A172 (cell line): ENCODE measurements at places on chromosomes 2 and 18.

DNA sequence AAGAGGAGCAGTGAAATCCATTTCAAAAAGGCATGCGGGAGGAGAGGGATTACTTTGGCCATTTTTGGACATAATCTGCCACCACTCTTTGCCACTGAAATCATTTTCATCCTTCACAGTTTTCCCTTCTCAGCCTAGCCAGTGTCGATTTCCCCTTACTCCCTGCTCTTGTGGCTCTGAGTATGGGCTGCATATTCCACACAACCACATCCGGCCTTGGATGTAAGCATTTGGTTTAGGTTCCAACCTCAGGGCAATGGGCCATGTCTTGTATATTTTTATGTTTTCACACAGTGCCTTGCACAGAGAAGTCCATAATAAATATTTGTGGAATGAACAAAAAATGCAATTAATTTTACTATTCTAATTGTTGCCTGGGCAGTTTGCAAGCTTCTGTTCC lies 7.7 kb upstream of the SERPINE2 start:
- no peak for DNase-seq

- peak; percentile 80 for DNase-seq
Measured at GRCh38 chr2:88545118-88545517, 82.1 kb downstream of the EIF2AK3 start.

DNA sequence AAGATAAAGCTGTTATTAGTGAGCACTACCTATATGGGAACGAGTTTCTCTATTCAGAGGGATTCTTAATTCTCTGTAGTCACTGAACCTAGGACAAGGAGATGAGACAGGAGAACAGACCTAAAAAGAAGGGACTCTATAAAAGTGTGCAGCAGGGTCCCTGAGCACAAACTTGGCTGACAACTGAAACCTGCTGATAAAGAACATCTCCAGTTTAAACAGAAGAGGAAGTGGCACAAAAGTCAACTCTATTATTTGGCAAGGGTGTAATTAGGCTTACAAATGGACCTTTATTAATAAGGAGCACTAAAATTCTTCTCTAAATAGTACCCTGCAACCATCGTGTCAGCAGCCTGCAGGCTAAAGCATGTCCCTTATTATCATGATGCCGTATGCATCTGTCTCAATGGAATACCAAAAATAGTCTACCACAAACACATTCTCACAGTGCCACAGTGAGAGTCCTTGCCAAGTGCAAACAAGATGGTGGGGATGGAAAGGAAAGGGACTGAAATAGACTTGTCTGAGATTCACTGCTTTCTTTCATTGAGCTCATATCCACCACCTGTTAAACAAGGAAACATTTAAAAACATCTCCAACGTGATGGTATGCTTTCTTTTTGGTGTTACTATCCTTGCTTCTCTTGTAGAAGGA lies 260.2 kb downstream of the INSIG2 start:
- DNase-seq = no peak

DNA sequence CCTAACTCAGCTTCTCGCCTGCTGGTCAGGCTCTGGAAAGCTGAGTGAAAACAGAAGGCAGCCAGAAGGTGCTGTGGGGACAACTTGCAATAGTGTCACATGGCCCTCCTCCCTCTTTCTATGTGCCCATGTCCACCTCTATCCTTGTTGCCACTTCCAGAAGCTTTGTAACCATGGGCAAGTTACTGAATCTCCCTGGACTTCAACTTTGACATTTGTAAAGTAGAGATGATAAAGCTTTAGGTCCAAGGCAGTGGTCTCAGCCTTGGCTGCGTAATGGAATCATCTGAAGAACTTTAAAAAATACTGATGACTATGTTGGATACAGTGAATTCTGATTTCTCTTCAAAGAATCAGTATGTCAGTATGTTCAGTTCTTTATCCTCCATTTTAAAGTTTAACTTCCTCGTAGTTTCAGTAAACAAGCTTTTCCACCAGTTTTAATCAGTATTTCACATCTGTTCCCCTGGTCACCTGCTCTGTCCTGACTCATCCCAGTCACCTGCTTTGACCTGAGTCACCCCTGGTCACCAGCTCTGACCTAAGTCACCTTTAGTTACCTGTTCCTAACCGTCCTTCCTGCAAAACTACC lies 245.2 kb upstream of the STON1 start:
- no peak for DNase-seq

DNA sequence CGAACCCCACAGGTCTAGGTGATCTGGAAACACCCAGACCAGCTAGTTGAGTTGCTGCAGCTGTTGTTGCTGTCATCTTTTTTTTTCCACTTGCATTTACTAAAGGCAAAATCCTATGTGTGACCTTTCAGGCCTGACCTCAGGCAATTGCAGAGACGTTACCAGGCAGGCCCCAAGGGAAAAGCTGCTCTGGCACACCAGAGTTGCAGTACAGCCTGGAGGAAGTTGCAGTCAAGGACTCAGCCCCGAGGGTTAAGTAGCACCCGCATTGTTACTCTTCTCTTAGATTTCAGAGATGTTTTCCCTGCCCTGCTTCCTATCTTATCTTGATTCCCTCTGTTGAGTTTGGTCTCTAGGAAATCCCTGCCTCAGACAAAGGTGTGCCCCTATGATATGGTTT lies 45.2 kb upstream of the SMAD2 start:
- DNase-seq = no peak

GRCh38 chr2:227796045-227796711 lies 17.5 kb upstream of the CCL20 start:
- peak; percentile 58 for DNase-seq

- DNase-seq = peak; percentile 21
Measured at GRCh38 chr2:148875387-148876051, 492 bp downstream of the KIF5C start.

- no peak for DNase-seq
Measured at GRCh38 chr2:130918393-130918792, 81.7 kb downstream of the ARHGEF4 start.

- no peak for DNase-seq
Measured at GRCh38 chr2:226045080-226045479, 645.6 kb downstream of the NYAP2 start.

DNA sequence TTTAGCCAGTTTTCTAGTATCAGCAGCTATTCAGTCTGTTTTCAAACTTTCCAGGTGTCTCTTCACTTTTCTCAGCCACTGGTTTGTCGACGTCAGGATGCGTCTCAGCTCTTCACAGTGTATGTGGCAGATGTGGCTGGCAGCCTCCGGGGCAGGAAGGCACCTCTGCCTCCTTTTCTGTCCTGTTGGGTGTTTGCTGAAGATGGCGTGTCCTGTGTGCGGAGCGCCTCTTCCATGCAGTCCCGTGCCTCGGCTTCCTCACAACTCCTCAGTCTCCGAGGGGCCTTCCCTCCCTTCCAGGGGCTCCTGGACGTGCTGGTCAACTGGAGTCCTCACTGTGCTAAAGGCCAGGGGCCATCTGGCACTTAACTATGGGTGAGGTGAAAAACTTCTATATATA lies 65.4 kb upstream of the PXDN start:
- DNase-seq = no peak

- DNase-seq = peak; percentile 91
Measured at GRCh38 chr2:203623096-203623495, 83.3 kb upstream of the CD28 start.

DNA sequence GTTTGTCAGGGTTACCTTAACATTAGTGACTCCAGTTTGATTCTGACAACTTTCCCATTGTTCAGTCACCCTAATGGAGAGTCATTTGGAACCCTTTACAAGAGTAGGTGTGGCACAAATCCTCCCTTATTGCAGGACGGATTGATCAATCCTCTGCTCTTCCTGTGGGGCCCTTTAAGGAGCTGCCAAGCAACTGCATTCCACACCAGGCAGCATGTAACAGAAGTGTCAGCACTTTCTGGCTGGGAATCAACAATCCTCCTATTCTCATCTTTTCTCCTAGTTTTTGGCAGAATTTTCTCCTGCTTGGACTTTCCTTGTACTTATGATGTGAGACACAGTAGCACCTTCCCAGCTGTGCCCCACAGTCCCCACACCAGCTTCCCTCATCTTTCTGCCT lies 177.8 kb downstream of the ST6GAL2 start:
- DNase-seq = no peak

DNA sequence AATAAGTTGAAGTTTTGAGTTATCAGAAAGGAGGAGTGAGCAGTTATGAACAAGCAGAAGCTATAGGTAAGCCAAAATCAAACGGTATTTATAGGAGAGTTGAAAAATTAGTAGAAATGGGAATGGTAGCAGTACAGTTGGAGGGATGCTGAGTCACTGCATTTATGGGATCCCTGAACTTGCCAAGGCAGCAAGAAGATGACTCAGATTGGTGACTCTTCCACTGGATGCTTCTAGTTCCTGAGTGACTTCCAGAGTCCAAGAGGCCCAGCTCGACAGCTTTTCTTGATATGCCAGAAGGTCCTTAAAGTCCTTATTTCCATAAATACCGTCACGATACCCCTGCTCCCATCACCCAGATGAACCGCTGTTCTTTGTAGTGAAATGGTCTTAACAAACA lies 31.1 kb upstream of the ACTR3 start:
- peak; percentile 90 for DNase-seq

DNA sequence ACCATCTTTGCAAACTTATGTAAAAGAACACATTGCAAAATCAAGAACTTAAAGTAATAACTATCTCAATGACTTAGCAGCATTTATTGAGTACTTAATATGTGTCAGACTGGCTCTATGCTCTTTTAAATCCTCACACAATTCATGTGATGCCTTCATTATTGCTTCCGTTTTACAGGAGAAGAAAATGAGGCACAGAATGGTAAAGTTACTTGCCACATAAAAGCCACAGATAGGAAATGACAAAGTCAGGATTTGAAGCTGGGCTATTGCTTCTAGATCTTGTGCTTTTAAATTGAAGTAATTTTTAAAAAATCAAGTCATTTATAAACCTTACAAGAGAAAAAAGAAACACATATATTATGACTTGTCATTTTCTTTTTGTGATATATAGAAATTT lies 174.2 kb downstream of the WDR7 start:
- DNase-seq = no peak

DNA sequence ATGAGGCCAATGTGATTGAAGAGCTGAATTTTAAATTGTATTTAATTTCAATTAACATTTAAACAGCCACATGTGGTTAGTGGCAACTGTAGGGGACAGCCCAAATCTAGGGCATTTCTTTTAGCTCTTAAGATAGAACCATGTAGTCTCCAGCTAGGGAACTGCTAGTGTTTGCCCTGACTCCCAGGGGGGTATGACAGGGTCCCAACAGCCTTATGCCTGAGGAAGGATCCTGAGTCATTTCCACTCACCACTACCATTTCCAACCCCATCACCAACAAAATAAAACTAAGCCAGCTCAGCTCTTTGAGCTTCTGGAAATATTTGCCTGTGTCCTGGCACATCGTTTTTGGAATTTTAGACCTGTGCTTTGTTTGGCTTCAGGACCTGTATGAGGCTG lies 13.7 kb upstream of the GMCL1 start:
- peak; percentile 29 for DNase-seq

GRCh38 chr2:119134775-119135174 lies 23.8 kb downstream of the C1QL2 start:
- no peak for DNase-seq

DNA sequence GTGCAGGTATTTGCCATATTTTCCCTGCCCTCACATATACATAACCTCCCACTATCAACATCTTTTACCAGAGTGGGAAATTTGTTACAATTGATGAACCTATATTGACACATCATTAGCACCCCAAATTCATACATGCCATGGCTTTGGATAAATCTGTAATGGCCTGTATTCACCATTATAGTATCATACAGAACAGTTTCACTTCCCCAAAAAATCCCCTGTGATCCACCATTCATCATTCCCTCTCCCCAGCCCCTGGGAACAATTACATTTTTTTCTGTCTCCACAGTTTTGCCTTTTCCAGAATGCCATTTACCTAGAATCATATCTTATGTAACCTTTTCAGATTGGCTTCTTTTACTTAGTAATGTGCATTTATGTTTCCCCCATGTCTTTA lies 494.5 kb downstream of the RNF144A start:
- DNase-seq = no peak

DNA sequence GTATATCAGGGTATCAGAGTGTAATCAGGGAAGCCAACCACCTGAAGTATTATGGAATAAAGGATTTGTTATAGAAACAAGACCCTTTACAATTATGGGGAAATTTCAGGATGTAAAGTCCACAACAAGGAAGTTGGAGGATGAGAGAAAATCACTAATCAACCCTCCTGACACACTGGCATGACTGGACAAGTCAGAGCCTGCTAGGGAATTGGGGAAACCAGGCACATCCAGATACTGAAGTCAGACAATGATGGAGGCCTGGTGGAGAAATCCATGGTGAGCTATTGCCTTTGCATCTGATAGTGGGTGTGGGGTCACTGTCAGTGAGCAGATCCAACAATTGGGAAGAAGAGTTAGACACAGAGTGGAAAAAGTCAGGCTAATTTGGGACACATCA lies 158.8 kb upstream of the FBXO11 start:
- DNase-seq = no peak

DNA sequence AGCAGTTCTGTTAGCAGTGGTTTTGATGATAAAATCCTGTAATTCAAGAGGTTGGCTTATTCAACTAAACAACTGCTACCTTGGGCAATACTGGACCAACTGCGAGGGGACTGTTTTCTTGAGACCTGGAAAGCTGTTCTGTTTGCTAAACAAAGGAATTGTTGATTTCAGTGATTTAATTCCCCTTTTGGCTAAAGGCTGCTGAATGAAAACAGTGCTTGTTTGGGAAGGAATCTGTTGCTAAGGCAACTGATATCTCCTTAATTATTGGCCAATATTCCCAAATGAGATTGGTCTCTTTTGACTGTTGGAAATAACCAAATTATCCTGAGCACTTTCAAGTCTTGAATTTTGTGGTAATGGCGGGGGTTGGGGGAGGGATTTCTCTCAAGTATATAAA lies 136.8 kb downstream of the CAMKMT start:
- no peak for DNase-seq

DNA sequence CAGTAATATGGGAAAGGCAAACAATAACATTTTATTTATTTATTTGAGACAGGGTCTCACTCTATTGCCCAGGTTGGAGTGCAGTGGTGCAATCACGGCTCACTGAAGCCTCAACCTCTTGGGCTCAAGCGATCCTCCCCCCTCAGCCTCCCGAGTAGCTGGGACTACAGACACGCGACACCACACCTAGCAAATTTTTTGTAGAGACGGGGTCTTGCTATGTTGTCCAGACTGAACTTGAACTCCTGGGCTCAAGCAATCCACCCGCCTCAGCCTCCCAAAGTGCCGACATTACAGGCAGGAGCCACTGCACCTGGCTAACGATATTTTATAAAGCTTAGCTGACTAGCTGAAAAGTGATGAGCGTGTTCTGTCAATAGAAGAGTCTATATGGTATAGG lies 17.5 kb upstream of the PLEKHH2 start:
- DNase-seq = no peak

GRCh38 chr2:61799099-61799498 lies 54.8 kb downstream of the FAM161A start:
- no peak for DNase-seq
